AG04450 (cell line): ENCODE measurements at places on chromosomes 7 and 10.
A peak's percentile ranks its signal among the peaks of the same experiment; 100 is the strongest.

DNA sequence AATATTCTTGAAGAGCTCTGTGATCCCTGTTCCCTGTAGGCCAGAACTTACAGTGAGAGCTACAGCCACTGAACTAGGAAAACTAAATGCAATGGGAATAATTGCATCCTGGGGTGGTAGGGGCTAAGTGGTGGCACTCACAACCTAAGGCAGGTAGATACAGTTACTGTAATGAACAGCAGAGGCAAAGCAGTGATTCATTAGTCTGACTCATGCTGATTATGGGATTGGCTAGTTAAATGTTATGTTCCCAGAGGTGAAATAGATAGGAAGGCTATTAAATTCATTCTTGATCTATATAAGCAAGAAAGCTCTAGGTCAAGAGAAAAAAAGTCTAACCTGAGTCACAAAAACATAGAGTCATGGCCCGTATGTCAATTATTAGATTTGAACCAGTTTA lies 173.1 kb upstream of the MALRD1 start:
- DNase-seq, result no peak

DNA sequence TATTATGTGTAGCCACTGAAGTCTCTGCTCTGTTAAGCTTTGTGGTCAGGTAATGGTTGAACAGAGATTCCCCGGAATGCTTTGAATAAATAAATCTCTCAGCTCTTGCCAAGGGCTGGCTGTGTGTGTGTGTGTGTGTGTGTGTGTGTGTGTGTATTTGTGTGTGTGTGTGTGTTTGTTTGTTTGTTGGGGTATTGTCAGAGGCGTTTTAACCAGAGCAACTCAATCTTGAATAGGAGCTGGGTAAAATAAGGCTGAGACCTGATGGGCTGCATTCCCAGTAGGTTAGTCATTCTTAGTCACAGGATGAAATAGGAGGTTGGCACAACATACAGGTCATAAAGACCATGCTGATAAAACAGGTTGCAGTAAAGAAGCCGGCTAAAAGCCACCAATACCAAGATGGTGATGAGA lies 256.2 kb upstream of the CACNA2D1 start:
- DNase-seq, result no peak

DNA sequence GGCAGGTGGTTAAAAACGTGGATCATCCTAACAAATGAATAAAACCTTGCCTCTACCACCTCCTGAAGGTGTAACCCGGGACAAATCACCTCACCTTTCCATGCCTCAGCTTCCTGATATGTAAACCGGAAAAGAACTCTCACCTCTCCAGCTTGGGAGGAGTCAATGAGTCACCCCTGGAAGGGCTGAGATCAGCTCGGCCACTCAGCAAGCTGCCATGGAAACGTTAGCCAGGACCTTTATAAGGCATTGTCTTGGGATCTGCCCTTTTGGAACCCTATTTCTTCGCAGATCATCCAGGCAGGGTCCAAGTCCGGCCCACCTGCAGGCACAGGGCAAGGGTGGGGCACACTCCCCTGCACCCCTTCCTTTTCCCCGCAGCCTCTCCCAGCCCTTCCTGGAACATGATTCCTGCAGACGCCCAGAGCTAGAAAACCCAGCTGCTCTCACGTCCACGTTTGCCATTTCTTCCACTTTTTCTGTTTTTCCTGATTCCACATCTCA lies 81.6 kb upstream of the PFKP start:
- DNase-seq, result no peak

GRCh38 chr7:74511345-74511744 lies 57.6 kb downstream of the GTF2IRD1 start:
- no peak for DNase-seq

DNA sequence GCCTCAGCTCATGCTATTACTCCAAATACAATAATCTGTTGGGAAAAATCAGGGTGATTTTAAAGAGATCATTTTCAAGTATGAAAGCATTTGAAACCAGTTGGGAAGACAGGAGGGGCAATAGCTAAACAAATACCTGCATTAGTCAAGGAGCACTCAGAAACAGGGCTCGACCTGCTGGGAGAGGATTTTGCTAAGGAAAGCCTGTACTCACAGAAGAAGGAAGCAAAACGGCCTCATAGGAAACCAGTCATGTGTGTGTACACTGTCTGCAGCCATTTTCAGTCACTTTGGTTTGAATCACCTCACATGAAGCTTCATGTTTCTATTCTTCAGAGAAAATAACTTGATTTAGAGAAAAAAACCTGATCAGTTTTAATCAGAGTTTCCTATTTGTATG lies 38.6 kb downstream of the FZD1 start:
- DNase-seq, result no peak

DNA sequence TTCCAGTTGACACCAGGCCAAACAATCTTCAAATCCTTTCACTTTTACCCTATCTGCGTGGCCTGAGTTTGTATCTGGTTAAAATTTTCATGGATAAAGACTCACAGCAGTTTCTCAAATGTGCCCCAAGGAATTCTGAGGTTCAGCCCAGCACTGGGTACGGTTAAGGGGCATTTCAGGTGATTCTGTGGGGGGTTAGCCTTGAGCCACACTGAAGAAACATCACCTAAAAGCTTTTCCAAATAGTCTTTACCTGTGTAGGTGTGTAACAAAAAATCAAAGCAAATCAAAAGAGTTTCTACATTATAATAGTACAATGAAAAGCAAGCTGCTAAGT lies 83.8 kb upstream of the DNAJC1 start:
- no peak for DNase-seq

DNA sequence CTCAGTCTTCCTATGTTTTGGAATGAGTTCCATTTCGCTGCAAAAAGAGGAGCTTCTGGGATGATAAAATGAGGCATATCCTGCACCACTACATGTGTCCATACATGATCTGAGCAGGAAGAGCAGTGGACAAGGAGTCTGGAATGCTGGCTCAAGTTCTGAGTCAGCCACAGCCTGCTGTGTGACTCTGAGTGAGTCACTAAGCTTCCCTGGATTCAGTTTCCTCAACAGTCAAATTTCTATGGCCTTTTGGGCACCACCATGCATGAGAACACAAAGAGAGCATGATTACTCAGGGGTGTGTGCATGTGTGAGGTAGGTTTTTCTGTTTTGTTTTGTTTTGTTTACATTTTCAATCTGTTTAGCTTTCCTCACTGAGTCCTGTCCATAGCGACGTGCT lies 254.6 kb downstream of the ANKRD30A start:
- no peak for DNase-seq

- no peak for DNase-seq
These were observed 6.3 kb downstream of the RSBN1L start for GRCh38 chr7:77702513-77702912.

DNA sequence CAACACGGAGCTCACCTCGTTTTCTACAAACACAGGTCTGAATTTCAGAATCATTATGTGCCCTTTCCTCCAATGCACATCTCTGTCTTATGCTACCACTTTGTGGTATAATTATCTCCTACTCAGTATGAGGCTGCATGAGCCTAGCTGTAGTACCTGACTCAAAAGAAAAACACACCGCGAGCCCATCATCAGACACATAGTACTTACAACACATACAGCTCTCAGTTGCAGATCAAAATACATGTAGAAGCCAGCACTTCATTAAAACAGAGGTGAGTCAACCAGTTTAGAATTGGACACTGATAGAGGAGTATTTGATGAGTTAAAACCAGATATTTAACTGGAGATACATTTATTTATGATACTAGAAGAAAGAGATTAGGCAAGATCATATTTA lies 1.4 kb upstream of the RTKN2 start:
- DNase-seq, result no peak

GRCh38 chr10:1293636-1294435 lies 237.7 kb downstream of the WDR37 start:
- no peak for DNase-seq

DNA sequence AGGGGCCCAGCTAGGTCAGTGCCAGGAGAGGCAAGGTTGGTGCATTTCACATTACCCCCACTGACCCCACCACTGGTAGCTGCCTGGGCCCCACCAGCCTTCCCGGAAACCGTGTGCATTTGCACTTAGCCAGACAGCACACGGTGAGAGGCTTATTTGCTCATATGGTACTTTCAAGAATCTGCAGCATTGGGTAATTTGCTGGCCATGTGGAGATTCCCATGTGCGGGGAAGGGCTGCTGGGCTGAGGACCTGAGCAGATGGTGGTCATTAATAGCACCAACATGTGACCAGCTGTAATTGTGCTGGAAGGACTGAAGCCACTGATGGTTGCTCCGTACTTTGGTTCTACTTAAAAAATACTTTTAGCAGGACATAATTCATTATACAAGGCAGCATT lies 323.8 kb downstream of the DPP6 start:
- DNase-seq, result no peak

GRCh38 chr7:19377611-19378344 lies 232.6 kb upstream of the FERD3L start:
- DNase-seq, result peak; percentile 53

GRCh38 chr7:50502947-50503346 lies 52.8 kb upstream of the FIGNL1 start:
- DNase-seq, result no peak

DNA sequence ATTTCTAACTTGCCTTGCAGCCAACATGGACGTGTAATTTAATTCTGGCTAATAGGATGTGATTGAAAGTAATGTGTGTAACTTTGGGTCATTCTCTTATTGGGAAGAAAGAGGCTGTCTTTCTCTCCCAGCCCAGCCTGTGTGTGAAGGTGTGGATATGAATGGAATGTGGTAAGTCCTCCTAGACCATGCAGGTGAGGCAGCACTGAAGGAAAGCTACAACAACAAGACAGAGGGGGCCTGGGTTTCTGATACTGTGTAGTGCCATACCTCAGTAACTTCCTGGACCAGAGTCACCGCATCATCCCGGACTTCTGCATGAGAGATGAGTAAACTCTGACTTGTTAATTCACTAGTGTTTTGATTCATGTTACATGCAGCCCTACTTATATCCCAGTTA lies 237.0 kb downstream of the EXOC4 start:
- DNase-seq, result no peak

DNA sequence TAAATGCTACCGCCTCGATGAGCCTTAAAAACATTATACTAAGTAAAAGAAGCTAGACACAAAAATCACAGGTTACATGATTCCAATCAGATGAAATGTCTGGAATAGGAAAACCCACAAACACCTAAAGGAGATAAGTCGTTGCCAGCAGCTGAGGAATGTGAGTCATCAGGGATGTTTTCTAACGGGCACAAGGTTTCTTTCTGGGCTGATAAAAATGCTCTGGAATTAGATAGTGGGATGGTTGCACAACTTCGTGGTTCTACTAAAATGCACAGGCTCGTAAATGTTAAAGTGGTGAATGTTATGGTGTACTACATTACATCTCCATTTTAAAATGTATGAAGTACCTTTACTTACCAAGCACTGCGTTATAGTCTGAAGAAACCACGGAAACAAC lies 9.7 kb downstream of the ABLIM1 start:
- DNase-seq, result peak; percentile 71

DNA sequence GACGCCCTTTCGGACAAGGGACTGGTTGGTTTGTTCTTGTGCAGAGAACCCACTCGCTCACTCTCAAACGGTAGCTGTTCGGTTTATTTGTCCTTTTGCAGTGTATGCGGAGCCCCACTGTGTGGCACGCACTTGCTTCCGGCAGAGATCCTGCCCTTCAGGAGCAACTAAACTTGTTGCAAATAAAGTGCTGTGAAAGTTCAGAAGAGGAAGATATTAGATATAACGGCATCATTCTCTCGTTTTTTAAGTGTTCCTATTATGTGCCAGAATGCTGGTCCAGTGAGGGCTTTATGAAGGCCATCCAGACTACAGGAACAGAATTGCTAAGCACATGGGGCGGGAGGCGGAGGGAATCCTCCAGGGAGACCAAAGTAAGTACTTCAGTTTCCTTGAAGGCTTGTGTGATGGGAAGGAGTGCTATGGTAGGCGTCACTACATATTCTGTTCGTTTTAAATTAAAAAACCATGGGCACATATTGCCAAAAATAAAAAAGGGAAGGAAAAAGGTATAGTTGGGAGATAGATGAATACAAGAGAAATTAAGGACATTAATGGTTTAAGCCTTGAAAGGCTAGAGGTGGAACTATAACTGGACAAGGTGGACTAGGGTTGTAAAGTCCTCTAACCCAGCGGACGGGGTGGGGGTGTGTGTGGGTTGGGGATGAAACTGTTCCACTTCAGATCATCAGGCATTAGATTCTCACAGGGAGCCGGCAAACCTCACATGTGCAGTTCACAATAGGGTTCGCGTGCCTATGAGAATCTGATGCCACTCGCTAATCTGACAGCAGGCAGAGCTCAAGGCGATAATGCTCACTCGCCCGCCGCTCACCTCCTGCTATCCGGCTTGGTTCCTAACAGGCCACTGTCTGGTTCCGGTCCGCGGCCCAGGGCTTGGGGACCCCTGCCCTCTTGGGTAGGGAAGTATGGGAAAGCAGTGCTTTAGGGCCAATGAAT lies 704 bp upstream of the ERLIN1 start:
- no peak for DNase-seq

DNA sequence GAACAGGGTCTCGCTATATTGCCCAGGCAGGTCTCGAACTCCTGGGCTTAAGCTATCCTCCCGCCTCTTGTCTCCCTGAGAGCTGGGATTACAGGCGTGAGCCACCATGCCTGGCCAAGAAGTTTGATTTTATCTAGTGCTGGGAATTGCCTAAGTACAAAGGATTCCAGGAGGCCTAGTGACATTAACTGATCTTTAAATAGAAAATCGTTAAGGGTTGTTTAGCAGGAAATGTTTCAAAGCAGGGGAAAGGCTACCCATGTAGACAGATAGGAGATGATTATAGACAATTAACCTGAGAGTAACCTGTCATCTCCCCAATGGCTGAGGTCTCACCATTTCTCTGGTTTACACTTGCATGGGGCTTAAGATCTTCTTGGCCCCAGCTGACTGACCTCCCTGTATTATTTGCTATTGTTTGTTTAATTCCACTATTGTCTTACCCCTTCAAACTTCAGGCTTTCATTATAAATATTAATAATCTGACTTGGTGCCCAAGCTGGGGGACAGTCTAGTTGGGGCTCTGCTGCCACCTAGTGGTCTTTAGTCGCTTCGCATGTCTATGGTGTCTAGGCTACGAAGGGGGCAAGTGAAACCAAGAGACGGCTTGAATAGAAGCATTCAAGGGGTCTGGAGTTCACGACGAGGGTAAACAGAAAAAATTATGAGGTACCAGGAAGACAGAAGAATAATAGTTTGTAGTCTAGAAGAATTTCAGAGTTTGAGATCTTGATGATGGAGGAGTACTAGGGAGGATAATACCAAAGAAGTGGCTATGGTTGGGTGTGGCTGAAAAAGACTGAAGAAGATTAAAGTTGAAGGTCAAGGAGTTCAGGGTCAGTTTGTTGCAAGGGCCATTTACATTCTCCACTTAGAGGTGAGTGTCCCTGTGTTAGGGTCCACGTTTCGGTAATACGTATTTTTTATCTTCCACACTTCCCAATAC lies 40.4 kb upstream of the BPGM start:
- DNase-seq, result no peak

- no peak for DNase-seq
These were observed 2.4 kb downstream of the BAMBI start for GRCh38 chr10:28679581-28680357.

DNA sequence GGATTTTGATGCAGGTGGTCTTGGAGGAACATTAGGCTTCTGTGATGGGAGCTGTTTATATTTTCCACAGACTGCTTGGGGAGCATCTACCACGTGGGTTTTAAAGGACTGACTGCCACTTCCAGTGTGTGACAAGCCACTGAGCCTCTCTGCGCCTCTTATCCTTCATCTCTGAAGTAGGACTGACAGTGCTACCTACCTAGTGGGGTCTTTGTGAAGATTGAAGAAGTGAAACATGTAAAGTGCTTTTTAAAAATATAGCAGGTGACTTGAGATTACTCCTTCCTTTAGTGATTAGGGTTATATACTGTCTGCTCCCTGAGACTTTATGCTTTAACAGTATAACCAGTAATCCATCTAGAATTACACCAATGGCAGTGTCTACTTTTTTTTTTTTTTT lies 29.9 kb downstream of the NKX2-3 start:
- DNase-seq, result no peak

- no peak for DNase-seq
These were observed 67.3 kb downstream of the SMURF1 start for GRCh38 chr7:99076615-99077014.
